ENCODE measurements at places on chromosomes 4 and X. TPM values are rescaled to one million over a fixed set of nuclear protein-coding genes. Genes with fewer than 3 reads are reported as not detected.

GRCh38 chr4:143186649-143187048 lies 1.9 kb downstream of the USP38 start:
- no peak for DNase-seq

- DNase-seq, result no peak
These were observed 10.6 kb downstream of the HMX1 start for GRCh38 chr4:8860892-8861575.

GRCh38 chrX:154648931-154649330 lies 4.4 kb downstream of the CTAG2 start:
- no peak for DNase-seq

GRCh38 chrX:16577483-16578029 lies 72.4 kb upstream of the S100G start:
- no peak for DNase-seq

GRCh38 chr4:56995525-56995924 lies 16.8 kb downstream of the POLR2B start:
- peak; percentile 76 for DNase-seq

DNA sequence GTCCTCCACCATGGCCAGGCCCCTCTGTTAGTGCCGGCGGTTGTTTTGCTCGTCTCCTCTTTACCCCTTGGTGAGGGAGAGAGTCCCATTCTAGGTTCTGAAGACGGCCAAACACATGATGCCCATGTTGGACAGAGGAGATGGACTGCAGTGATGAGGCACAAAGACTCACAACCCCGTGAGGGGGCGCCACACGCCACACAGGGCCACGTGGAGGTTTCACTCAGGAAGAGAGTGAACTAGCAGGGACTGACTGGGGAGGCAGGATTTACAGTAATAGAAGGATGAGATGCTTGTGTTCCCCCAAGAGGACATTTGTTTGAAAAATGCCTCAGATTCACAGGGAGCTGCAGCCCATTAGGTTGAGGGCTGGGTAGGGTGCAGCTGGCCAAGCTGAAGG lies 655.3 kb upstream of the FRG1 start:
- no peak for DNase-seq

DNA sequence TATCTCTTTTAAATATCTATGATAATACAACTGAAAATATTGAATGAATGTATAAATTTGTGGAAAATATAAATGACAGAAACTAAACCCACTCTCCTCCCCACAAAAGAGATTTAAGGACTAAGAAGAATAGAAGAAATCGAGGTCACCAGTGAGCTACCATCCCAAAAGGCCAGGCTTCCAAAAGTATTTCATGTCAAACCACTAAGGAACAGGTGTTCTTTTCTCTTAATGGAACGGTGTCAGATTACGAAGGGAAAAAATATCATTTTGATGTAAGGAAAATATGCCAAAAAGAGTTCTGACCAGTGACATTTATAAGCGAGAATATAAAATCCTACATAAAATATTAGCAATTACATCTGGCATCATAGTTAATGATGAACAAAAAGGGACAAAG lies 13.6 kb upstream of the TCEAL4 start:
- no peak for DNase-seq

The DDX53 gene
- not detected for total RNA-seq

The ZAR1 gene
- total RNA-seq, result not detected

The UGT2B15 gene
- total RNA-seq, result not detected
